Thoracic aorta (tissue), 2 donors: ENCODE measurements at places on chromosomes 1 and 21.

DNA sequence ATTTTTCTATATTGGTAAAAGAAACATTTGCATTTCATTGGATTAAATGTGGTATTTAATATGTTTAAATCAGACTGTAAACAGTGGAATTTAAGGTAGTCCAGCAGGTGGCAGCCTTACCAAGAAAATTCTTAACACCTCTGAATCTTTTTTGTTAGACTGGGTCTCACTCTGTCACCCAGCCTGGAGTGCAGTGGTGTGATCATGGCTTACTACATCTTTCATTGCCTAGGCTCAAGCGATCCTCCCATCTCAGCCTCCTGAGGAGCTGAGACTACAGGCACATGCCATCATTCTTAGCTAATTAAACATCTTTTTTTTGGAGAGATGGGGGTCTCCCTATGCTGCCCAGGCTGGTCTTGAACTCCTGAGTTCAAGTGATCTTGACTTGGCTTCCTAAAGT is 98.8 kb downstream of the RABGAP1L start:
- no peak overlapping the region for H3K4me3 ChIP-seq
- H3K36me3 ChIP-seq, result no peaks in the 10 kb centered on the region
- H3K27ac ChIP-seq, result no peak overlapping the region
- no peaks in the 10 kb centered on the region for H3K27me3 ChIP-seq

DNA sequence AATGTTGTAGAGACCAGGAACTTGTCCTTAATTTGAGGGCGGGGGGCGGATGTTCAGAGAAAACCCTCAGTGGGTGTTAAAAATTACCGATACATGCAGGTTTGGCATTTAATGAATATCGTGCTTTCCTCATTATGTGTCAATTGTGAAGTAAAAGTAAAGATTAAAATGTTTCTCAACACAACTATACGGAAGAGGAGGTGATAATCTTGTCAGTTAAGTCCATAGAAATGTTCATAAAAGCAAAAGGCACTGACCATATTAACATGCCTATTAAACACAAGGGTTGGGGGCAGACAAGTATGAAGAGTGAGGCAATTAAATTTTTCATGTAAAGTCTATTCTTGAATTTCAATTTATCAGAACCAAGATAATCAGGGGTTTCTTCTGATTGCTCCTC is 1.3 kb downstream of the BRINP3 start:
- no peaks in the 10 kb centered on the region for H3K27me3 ChIP-seq
- H3K36me3 ChIP-seq, result no peaks in the 10 kb centered on the region
- no peak for DNase-seq
- H3K4me3 ChIP-seq, result no peak overlapping the region
- H3K4me1 ChIP-seq, result no peaks in the 10 kb centered on the region

- H3K36me3 ChIP-seq, result no peaks in the 10 kb centered on the region
- H3K27ac ChIP-seq, result no peak overlapping the region
- no peaks in the 10 kb centered on the region for H3K27me3 ChIP-seq
These were observed 26.7 kb downstream of the SNX7 start for GRCh38 chr1:98688110-98688739.

- H3K4me3 ChIP-seq, result no peak overlapping the region
- no peak for DNase-seq
- H3K4me1 ChIP-seq, result no peaks in the 10 kb centered on the region
- no peaks in the 10 kb centered on the region for H3K36me3 ChIP-seq
These were observed 58.6 kb downstream of the CACNA1E start for GRCh38 chr1:181541947-181542346.

DNA sequence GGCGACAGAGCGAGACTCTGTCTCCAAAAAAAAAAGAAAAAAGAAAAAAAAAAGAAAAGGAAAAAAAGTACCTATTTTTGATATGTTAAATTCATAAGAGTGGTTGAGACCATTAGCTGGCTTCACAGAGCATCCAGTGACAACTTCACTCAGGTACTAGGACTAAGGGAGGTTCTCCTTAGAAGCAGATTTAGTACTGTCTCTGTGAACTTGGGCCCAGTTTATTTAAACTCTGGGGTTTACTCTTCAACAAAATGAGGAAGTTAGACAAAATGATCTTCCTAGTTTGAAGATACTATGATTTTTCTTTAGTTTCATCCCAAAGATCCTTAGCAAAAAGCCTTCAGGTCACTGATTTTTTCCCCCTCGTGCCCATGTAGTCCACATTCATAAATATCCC is 21.2 kb downstream of the MACO1 start:
- H3K36me3 ChIP-seq, result peaks cover 17% of the 10 kb centered on the region
- no peaks in the 10 kb centered on the region for H3K4me1 ChIP-seq
- no peaks in the 10 kb centered on the region for H3K27me3 ChIP-seq
- H3K27ac ChIP-seq, result no peak overlapping the region
- no peak for DNase-seq
